ENCODE measurements at places on chromosomes 5 and 9. TPM values are rescaled to one million over a fixed set of nuclear protein-coding genes. Genes with fewer than 3 reads are reported as not detected.

Gene GAS1
- 204 TPM for total RNA-seq

DNA sequence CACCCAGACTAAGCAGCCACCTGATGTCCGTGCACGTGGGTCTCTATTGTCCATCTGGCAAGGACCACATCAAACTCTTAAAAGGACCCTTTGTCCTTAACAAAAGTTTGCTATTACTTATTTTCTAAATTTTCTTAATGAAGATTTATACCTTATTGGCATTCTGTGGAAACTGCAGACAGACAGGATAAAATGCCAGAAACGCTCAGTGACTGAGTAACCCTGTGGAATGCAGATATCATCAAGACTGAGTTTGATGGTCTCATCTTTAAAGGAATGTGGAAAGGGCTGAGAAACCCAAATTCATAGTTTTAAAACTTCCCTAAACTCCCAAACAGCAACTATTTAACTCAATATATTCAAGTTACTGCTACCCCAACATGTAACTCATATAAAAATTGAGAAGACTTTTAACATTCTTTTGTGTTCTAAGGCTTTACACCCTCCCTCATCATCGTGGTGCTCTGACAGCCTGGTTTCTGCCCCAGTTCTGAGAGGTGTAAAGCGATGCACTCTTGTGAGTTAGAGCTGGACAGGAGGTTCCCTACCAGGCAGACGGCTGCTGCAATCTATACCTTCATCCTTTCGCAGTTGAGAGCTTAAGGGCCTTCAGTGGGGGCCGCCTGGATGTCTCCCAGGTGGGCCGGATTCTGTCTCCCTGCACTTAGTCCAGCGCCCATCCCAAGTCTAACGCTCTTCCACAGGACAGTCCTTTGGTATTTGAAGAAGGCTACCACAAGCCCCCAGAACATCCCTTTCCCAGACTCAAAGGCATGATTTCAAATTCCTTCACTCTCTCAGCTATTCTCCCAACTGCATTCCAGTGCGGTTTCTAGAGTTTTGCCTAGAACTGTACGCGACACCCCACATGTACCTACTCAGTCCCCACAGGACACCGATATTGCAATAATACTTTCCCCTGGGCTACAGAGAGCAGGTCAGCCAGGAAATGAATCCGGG is 68.9 kb downstream of the DAP start:
- no peak for DNase-seq

Gene SPARC
- total RNA-seq, result 913 TPM

Gene NPR3
- total RNA-seq, result 4.3 TPM

- DNase-seq, result no peak
Observed at GRCh38 chr5:34535433-34535832, 120.7 kb upstream of the RAI14 start.
